ENCODE measurements at places on chromosomes 1 and 21.

- no peak for DNase-seq
Observed at GRCh38 chr1:197305925-197306324, 37.9 kb downstream of the CRB1 start.

- DNase-seq, result no peak
Observed at GRCh38 chr1:43284546-43285110, 753 bp downstream of the C1orf210 start.

- no peak for DNase-seq
Observed at GRCh38 chr1:173195596-173196088, 11.5 kb downstream of the TNFSF4 start.

GRCh38 chr21:43632373-43632905, 26.8 kb downstream of the HSF2BP start:
- no peak for DNase-seq

DNA sequence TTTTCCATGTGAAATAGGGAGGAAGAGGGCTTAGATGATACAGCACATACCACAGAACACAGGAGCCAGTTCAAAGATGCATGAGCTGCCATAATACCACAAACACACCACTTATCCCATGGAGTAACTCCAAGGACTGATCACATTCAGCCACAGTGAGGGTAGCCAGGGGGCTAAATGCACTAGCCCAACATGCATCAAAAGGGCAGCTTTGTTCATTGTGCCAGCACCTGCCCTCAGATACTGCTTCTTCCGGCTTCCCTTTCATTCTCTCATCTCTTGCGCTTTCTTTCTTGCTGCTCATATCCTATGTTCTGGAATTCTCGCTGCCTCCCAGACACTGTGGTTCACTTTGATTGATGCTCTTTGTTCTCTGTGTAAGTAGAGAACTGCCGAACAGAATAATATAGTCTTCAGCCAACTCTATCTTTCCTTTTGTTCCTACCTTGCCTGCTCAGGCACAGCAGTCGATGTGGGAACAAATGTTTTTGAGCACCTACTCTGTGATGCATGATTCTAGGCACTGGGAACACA, 50.0 kb upstream of the SYT6 start:
- DNase-seq, result no peak

GRCh38 chr1:85214654-85215053, 13.8 kb upstream of the SYDE2 start:
- no peak for DNase-seq

GRCh38 chr21:33657124-33657820, 15.0 kb downstream of the ITSN1 start:
- DNase-seq, result no peak

DNA sequence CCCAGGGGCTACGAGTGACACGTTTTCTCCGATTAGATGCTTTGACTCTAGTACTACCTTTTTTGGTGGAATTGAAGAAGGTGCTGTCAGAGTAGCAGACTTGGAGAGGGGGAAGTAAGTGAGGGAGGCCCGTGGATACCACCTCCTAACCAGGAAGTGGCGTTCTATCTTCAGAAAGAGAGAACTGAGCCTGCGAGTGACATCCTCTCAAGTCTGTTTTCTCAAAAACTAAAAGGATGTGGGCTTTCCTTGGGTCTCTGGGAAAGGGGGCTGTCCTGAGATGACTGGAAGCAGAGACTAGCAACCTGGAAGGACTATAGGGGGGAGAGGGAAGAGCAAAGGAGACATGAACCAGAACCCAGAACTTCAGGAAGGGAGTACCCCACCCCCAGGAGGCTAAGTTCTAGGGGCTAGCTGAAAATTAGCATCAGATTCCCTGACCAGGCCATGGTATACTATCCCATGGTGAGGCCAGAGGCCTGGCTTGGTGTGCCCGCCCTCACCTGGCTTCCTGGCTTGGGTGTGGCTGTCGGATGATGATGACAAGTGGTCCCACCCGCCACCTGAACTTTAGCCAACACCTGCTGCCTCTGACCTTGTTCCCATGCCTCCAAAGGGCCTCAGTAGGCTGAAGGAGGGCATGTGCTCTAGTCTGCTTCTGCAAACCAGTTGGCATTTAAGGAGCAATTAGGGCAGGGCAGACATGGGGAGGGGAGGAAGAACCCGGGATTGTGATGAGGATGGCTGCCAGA, 49.1 kb downstream of the ATP2B4 start:
- no peak for DNase-seq

- peak; percentile 13 for DNase-seq
Observed at GRCh38 chr1:242467556-242468145, 56.8 kb downstream of the PLD5 start.

GRCh38 chr21:41477641-41478318, 30.2 kb downstream of the TMPRSS2 start:
- peak; percentile 62 for DNase-seq

DNA sequence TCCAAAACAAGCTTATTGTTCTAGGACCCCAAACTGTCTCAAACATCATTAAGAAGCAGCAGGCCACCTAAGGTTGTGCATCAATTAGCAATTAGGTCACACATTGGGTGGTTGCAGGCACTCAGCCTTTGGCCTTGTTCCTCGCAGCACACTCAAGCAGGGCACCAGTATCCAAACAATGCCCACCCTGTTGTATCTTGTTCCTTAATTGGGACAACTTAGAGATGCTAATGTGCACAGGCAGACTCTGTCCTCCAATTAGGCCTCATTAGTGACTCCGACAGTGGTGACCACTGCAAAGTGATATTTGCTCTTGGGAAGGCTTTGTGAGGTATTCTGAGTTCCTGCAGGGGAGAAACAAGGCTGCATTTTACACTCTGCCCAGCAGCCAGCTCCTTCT, 515.1 kb upstream of the PTBP2 start:
- DNase-seq, result no peak

DNA sequence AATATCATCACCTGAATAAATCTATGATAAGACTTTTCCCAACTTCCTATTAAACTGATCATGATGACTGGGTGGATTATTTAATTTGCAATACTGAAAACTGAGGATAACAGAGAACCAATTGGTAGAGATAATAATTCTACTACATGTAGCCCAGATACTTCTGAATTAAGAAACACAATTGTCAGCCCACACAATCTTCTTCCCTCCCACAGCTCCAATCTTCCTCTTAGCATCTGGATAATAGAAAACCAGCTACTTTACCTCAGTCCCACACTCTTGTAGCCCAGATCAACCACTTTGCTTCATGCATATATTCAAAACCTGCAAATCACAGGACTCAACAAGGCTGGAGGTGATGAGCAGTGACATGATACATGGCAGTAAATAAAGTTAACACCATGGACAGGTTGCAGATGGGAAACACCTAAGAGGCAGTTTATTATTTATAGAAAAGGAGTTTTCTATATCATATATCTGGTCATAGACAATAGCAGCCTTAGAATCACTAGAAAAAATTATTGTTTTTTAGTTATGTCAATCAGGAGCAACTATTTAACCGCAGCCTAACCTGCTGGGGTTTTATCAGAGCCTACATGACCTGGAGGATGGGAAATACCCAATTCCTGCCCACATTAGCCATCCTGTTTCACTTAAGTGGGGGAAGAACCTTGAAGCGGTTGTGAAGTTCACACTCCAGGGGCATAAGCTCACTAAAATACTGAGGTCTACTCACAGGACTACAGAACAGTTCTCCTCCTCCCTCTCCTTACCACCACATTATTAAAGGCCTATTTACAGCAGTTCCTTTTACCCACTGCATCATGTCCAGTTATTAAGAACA, 16.7 kb downstream of the FRRS1 start:
- DNase-seq, result no peak

DNA sequence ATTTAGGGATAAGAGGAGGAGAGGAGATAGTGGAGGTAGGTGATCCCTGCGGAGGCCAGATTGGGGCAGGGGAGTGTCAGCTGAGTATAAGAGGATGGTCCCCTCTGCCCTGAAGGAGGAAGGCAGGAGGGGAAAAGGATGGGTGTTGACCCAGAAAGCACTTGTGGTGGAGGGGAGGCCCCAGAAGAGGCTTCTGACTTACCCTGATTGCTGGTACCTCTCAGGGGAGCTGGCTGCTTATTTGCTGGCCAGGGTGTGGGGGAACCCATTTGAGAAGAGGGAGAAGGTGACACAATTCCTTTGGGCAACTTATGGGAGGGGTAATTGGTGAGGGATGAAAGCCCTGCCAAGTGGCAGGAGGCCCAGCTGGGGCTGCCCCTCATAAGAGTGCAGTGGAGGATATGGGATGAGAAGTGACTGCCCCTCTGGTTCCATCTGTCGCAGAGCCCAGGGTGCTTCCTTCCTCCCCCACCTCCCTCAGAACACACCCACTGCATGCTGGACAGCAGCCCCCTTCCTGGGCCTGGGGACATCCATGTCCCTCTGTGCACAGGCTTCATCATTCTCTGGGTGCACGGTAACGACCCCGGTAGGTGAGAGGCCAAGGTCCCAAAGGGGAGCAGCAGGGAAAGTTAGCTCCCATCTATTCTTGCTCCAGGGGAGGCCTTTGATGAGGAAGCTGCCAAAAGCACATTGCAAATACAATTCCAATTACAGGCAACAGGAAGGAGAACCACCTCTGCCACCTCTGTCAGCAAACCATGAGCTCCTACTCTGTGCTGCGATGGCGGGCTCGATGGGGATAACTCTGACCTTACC, 1.4 kb upstream of the PCSK9 start:
- DNase-seq, result no peak

- DNase-seq, result peak; percentile 77
Observed at GRCh38 chr1:6347641-6348487, 45.7 kb downstream of the ACOT7 start.

- DNase-seq, result no peak
Observed at GRCh38 chr1:221620437-221621384, 121.2 kb downstream of the DUSP10 start.

DNA sequence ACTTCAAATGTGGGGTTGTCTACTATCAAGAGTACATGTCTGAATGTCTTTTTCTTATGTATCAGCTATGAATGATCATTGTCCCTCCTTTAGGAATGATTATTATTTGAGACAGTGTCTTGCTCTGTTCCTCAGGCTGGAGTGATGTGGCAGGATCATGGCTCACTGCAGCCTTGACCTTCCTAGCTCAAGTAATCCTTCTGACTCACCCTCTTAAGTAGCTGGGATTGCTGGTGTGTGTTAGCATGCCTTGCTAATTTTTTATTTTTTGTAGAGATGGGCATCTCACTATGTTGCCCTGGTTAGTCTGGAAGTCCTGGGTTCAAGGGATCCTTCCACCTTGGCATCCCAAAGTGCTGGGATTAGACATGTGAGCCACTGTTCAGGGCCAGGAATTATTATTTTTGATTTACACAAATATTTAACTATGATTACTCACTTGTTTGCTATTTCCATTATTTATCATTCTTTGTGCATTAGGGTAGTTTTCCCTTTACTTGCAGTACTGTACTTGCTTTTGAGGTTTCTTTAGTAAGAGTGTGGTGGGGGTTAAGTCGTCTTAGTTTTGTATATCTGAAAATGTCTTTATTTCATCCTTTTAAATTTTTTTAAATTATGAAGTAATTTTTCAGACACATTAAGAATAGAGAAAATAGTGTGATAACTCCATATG, 12.8 kb downstream of the S100A7 start:
- no peak for DNase-seq

- no peak for DNase-seq
Observed at GRCh38 chr21:44372616-44373015, 19.2 kb downstream of the TRPM2 start.

GRCh38 chr1:197330213-197330612, 62.2 kb downstream of the CRB1 start:
- DNase-seq, result no peak

DNA sequence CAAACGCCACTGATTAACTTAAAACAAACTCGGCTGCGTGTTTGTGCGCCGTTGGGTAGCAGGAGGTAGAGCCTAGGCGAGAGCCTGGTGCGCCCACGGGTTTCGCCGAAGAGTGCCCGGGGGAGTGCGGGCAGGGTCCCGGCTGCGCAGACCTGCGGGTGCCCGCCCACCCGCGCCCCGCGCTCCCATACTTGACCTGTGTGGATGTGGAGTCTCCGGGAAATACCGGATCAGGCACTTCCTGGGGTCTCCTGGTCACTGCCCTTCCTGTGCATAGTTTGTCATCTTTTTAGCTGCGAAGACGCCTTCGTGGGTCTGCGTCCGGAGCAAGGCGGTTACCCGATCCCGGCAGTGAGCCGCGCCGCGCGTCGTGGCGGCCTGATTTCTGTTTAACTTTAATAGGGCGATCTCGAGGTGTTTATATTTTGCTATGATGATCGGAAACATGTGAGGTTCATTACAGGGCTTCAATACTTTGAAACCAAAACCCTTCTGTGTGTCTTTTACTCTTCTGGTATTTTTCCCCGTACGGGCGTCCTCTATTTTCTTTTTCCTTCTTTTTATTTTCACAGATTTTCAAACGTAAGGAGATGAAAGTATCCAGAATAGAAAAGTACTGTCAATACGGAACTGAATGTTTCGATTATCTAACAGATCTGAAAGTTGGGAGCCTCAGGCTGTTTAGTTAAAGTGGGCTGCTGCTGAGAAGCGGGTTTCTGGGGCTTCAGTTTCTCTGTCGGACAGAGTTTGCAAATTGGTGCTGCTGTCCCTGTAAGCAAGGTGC, 15.2 kb downstream of the NR5A2 start:
- no peak for DNase-seq

- no peak for DNase-seq
Observed at GRCh38 chr1:21761052-21761451, 21.9 kb downstream of the USP48 start.

GRCh38 chr1:6116137-6116536, 64.0 kb downstream of the CHD5 start:
- no peak for DNase-seq

- DNase-seq, result no peak
Observed at GRCh38 chr1:41526956-41527561, 42.6 kb upstream of the EDN2 start.

DNA sequence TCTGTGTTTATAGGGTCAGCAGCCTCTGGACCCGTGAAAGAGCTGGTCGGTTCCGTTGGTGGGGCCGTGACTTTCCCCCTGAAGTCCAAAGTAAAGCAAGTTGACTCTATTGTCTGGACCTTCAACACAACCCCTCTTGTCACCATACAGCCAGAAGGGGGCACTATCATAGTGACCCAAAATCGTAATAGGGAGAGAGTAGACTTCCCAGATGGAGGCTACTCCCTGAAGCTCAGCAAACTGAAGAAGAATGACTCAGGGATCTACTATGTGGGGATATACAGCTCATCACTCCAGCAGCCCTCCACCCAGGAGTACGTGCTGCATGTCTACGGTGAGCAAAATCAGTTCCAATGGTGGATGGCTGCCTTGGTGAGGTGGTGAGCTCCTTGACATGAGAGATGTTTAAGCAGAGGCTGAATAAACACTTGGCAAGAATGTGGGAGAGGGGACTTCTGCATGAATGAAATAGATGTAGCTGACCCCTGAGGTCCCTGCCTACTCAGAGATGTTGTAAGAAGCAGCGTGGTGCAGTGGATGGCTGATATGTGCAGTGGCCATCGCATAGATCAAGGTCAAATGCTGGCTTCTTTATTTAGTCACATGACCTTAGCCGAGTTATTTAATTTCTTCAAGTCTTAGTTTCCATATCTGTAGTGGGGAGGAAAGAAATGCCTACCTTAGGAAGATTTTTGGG, 9.3 kb downstream of the SLAMF7 start:
- no peak for DNase-seq

- DNase-seq, result no peak
Observed at GRCh38 chr1:17304826-17305175, 3.2 kb upstream of the PADI4 start.

All from H1 (cell line).